ENCODE measurements at places on chromosomes 11 and 22.

- DNase-seq: no peak
Measured at GRCh38 chr22:29734406-29734805, 14.6 kb downstream of the CABP7 start.

- peak; percentile 3 for DNase-seq
Measured at GRCh38 chr22:49632199-49633009, 195.3 kb downstream of the BRD1 start.

- no peak for DNase-seq
Measured at GRCh38 chr22:42236268-42236667, 34.2 kb downstream of the TCF20 start.

- no peak for DNase-seq
Measured at GRCh38 chr22:27882507-27883290, 36.4 kb downstream of the PITPNB start.

DNA sequence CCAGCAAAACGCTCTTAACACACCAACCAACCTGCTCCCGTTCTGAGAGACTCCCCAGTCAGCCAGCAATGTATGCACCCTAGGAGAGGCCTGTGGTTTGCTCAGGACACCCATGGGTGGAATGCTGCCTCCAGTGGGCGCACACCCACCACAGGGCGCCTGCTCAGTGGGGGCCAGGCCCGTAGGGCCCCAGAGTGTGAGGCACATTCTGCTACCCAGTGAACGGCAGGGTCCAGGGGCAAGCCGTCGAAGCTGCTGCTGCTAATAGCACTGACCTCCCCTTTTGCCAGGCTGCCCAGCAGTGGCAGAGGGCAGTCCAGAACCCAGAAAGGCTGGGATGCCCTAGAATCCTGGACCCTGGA lies 12.8 kb downstream of the B3GAT1 start:
- DNase-seq: no peak

DNA sequence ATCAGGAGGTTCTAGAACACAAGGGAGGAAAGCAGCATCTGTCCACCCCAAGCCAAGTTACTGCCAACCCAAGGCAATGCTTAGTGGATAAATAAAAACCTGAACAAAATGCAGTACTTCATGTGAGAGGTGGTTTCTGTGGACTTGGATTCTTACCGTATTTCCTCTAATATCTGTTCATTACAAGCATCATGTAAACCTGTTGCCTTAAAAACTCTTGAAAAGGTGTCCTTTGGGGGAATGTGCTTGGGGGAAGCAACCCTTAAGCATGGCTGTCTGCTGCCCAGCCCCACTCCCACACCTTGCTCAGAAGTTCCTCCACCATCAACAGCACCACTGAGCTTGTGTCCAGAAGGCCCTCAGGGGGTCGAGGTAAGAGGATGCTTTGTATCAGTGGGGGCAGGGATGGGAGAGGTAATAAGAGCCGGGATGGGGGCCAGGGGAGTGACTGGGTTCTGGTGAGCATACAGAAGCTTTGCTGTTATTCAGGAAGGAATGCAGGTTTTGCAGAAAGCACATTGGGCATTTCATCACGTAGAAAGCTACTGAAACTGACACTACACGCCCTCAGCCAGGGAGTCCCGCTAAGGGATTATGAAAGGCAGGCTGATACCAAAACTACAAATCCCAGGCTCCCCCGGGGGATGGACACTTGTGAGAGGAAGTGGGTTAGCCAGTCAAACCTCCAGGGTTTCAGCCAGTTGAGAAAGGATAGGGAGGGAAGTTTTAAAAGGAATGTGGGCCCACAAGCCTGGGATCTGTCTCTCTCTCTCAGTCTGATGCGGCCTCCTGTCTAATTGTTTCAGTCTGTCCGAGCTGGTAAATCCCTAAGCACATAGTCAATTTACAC lies 52.0 kb downstream of the KCNJ1 start:
- peak; percentile 76 for DNase-seq

DNA sequence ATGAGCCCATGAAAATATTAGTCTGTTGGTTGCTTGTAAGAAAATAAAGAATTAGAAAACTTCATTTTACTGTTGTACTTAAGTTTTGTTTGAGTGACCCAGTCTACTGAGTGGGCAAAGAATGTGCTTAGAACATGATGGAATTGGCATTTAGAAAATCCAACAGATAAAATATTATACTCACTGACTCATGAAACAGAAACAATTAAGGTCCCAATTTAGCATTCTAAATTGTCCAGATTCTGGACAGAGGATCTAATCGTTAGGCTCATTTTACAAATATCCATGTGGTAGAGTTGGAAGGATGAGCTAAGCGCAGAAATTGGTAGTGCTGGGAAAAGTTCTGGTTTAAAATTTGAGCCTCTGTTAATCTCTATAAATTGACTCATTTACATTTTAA lies 45.4 kb downstream of the METTL15 start:
- no peak for DNase-seq

DNA sequence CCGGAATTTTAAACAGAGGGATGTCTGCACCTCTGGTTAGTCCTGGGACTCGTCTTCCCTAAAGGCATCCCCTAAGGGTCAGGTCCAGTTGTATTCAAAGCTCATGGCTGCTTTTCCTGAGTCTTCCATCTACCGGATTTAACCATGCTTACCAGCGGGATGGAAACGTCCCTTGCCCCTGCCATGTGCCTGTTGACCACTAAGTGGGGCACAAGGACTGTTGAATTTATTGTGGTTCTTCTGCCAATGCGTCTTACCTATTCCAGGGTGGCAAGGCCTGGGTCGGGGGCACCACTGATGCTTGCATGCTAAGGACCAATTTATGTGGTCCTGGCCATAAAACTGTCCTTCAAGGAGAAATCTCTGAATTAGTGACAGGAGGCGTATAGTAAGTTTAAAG lies 25.6 kb downstream of the ANKRD42 start:
- peak; percentile 15 for DNase-seq

DNA sequence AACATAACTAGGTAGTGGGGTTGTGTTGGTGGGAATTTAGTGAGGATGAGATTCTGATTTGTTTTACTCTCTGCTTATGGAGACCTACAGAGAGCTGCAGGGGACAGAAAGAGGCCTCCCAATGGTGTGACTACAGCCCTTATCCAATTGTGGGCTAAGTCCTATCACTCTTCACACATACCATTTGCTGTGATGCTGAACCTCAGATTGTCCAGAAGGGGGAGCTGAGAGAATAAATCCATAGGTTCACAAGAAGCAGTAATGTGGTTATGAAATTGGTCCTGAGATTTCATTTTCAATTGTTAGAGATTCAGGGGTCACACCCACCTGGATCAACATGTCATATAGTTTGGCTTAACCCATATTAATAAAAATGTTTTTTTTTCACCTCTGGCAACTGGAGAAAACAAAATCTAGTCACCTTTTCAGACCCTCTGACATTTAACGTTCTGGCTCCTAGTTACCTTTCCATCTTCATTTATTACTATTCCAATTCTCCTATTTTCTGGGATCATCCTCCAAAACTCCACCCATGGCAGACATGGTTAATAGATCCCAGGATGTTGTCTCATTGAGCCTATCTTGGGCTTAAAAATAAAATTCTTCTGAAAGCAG lies 53.3 kb upstream of the PTPN5 start:
- peak; percentile 59 for DNase-seq
